ENCODE measurements at places on chromosomes 5 and 9.

- no peak for DNase-seq
Measured at GRCh38 chr5:137478043-137478442, 21.1 kb downstream of the SPOCK1 start.

GRCh38 chr9:20473515-20474013 lies 148.7 kb downstream of the MLLT3 start:
- DNase-seq: no peak

GRCh38 chr5:159416438-159416837 lies 86.2 kb upstream of the IL12B start:
- no peak for DNase-seq

- DNase-seq: peak; percentile 64
Measured at GRCh38 chr5:168947212-168947868, 353.6 kb downstream of the SLIT3 start.

DNA sequence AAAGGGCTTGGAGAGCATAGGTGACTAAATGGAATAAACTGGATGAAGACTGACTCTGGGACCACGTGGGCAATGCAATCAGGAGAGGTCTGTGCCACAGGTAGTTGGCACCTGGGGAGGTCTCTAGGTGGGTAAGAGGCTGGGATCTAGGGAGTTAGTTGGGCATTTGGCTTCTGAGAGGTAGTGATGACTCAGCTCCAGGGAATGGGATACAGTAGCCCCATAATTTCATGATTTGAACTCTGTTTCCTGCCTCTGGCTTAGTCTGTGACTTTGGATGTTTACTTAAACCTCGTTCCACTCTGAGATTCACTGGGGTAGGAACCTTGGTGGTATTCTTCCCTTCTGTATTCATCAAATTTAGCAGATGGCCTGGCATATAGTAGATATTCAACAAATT lies 240.8 kb downstream of the KIF4B start:
- no peak for DNase-seq

DNA sequence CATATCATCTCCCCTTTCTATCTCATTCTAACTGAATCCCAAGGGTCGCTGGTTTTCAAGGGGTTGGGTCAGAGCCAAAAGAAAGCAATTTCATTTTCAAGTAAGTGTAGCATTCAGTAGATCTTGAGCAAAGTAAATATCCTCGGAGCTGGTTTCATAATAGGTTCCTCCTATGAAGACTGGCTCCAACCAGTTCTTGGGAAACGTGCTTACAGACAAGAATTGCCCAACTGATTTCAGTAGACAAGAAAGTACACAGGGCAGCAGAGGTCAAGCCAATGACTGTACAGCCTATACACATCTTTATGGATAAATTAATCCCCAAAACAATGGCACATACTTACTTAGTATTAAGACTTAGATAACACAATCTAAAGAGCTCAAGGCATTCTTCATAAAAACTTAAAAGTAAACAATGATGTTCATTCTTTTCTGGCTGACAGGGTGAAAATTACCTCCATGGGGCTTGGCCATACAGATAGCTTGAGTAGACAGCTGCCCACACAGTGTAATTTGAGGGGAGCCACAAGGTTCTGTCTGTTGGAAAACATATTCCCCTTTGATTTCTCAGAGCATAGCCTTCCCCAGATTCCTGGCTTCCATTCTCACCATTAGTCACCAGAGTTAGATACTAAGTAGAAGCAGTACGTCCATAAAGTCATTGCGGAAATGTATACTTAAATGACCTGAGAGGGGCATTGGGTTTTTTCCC lies 163.9 kb downstream of the ARRDC3 start:
- DNase-seq: no peak

GRCh38 chr9:4530375-4530774 lies 40.1 kb downstream of the SLC1A1 start:
- DNase-seq: no peak
